CD4-positive, alpha-beta memory T cell (primary cell): ENCODE measurements at places on chromosomes 11 and 22. TPM values are rescaled to one million over a fixed set of nuclear protein-coding genes. Genes with fewer than 3 reads are reported as not detected.

Gene SLC25A18
- total RNA-seq, result not detected

Gene GLB1L2
- total RNA-seq, result 1.2 TPM

Gene TPBGL
- 0.22 TPM for total RNA-seq

Gene GGTLC2
- total RNA-seq, result not detected

Gene IL18BP
- total RNA-seq, result 26.2 TPM

Gene METTL15
- total RNA-seq, result 14.0 TPM

Gene WNT7B
- total RNA-seq, result not detected

Gene TRIM51
- total RNA-seq, result not detected

Gene PDE3B
- total RNA-seq, result 222 TPM

Gene CSF2RB
- total RNA-seq, result 1.2 TPM

Gene CNTF
- 2.6 TPM for total RNA-seq

Gene HARBI1
- total RNA-seq, result 7.2 TPM

Gene PYGM
- total RNA-seq, result 10.7 TPM

DNA sequence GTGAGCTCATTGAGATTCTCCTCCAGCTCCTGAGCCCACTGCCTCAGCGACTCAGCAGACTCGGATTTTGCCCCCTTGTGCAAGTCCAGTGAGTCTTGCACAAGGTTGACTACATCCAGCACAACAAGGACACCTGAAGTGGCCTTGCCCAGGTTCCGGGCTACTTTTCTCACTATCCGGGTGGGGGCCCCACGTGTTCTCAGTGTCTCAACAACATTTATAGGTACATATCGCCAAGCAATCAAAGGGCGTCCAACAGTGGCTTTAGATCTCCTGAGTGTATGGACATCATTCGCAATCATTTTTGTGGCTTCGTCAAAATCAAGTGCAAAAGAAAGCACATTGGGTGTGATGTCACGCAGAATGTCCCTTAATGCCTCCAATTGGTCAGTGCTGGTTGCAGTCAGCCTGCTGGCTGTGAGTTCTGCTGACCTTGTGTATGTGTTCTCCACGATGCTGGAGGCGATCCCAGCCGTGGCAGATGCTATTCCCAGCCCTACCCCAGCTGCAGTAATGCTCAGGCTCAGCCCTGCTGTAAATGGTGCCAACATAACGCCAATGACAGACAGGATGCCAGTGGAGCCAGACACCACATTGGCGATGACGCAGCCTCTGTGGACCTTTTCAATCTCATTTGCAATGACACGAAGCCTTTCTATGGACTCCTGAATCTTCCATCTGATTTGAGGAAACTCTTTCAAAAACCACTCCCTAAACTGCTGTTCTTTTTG is 10.3 kb downstream of the APOL4 start:
- DNase-seq, result no peak

DNA sequence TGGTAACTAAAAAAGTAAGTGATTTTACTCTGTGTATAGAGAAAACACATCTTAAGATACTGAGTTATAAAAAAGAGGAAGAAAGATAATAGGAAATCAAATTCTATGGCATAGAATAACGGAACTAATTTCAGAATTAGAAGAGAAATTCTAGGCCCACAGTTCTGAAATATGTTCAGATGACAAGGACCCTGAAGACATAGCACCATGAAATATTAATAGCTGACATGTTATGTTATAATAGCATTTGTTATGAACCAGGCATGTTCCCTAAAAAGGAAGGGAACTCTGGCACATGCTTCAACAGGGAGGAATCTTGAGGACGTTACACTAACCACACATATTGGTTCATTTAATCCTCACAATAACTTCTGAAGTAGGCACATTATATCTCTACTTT is 32.7 kb downstream of the PRDM10 start:
- no peak for DNase-seq

GRCh38 chr11:117929142-117929915 is at the start of gene TMPRSS13:
Gene TMPRSS13, minus strand, starts transcription at chr11:117929402. Its CDS starts 95 bp downstream, at chr11:117929307.
- no peak for DNase-seq

DNA sequence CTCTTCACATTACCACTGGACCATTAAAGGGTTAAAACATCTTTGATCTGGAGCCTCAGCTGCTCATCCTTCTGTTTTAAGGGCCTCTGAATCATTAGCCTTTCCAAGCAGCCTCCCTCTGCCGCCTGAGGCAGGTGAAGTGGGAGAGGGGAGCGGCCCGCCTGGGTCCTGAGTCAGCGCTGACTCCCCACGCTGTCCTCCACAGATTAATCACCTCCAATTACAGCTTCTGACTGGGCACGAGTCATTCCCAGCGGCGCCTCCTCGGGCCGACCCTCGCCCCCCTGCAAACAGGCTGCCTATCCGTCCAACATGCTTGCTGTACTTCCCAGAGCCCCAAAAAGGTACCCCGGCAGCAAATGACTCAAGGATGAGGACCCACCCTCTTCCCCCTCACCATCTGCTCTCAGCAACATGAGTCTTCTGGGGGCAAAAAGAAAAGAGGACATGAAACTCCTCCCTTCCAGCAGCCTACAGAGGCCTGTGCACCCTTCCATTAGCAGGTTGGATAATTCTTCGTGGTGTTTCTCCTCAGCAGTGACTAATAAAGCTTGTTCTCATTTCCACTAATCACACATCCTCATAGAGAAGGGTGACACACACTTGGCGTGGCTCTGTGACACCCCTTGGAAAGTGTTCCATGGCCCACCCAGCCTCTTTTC is 44.3 kb upstream of the JAM3 start:
- no peak for DNase-seq

DNA sequence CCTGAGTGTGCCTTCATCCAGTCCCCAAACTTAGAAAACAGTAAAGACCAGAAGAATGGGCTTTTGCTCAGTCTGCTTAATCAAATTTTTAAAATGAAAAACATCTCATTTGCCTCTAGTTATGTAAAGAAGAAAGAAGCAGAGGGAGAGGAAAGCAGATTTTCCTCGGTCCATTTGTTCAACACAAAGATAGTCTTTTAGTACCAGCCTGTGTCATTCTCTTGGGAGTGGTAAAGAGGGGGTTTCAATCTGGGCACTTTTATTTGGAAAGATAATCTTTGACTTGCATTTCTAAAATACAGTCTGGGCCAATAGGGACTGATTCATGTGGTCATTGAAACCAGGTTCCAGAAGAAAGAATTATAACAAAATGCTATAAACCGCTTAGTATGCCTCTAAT is 29.5 kb downstream of the KREMEN1 start:
- no peak for DNase-seq

DNA sequence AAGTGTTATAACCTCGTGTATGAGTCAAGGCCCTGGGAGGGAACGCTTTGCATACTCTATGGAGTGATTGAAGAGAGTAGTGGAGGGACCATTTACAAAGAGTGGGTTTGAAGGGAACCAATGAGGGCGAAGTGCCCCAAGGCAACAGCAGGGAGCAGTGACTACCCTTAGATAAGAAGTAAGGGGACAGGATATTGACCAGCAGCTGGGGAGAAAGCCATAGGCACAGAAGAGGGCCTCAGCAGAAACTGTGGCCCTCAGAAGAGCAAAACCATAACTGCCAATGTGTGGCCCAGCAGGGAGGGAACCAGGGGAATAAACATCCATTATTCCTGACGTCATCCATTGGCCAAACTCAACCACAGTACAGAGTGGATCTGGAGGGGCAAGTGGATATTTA is 24.7 kb downstream of the PARVA start:
- no peak for DNase-seq

- peak; percentile 43 for DNase-seq
Measured at GRCh38 chr11:121494355-121495099, 41.8 kb upstream of the SORL1-AS1 start.

GRCh38 chr11:64268025-64268892 is 16.2 kb downstream of the BAD start:
- DNase-seq, result no peak

DNA sequence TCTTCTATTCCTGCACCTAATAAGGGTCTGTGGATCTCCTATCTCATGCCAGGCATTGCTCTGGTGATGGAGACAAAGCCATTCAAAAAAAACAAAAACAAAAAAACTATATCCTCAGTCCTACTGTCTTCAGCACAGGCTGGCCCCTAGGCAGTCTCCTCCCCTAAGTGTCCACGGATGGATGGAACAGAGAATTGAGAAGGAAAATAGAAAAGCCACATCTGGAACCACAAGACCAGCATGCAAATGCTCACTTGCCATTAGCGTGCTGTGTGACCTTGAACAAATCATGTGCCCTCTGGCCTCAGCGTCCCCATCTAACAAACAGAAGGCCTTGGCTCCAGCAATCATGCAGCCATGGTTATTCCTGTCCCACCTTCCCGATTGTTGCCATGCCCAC is 32.7 kb upstream of the CD82 start:
- DNase-seq, result no peak

DNA sequence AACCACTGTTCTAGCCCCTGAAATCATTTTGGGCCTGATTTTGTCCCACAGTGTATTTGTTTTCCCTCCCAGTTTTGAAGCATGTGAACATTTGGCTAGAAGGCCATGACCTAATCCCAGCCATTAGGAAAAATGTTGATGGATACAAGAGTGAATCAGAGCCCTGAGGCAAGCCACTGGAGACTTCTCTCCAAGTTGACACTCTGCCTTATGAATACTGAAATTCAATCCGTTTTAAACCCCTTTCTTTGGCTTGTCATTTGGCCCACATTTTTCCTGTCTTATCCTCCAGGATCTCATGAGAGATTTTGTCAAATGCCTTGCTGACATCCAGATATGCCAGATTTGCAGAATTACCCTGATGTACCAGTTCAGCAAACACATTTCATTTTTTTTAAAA is 158.8 kb downstream of the FAT3 start:
- DNase-seq, result no peak

- DNase-seq, result no peak
Measured at GRCh38 chr22:26846645-26847044, 189.3 kb downstream of the MIAT start.

DNA sequence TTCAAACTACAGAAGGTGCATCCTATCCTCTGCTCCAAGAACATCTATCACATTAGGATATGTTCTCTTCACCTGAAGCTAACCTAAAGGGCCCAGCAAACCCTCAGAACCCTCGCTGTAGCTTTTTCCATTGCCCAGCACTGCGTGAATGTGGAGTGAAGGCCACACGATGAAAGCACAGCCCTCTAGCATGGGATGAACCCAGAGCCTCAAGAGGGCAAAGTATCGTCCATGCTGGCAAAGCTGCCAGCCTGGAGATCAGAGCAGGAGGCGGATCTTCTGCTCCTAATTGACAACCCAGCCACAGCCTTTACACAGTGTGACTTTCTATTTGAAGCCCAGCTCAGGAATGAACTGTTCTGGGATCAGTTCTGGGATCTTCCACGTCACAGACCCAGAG is 65.1 kb upstream of the USP47 start:
- no peak for DNase-seq

DNA sequence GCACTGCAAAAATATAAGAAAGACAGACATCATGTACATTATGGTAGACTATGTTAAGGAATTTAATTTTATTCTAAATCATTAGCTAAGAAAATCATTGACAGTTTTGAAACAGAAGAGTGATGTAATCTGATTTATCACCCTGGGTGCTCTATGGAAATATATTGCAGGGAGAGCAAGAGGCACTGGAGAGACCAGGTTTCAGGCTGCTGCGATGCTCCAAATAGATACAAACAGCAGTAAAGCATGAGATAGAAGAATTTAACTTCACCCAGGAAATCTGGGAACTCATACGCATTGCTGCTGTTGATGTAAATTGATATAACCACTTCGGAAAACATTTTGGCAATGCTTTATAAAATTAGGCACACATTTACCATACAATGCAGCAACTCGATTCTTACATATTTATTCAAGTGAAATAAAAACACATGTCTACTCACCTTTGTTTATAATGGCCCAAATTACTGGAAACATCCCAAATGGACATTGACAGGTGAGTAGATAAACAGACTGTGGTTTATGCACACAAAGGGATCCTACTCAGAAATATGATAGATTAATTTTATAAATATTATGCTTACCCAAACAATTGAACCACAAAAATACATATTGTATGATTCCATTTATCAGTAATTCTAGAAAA is 535.1 kb upstream of the CHORDC1 start:
- DNase-seq, result no peak

GRCh38 chr11:92083123-92083522 is 141.5 kb upstream of the FAT3 start:
- no peak for DNase-seq

GRCh38 chr11:119806064-119806915 is 77.3 kb upstream of the NECTIN1 start:
- no peak for DNase-seq

- no peak for DNase-seq
Measured at GRCh38 chr11:46463701-46464421, 72.3 kb upstream of the CHRM4 start.

- DNase-seq, result no peak
Measured at GRCh38 chr22:41009222-41009948, 58.2 kb downstream of the RBX1 start.

- DNase-seq, result no peak
Measured at GRCh38 chr11:36340897-36341296, 44.8 kb downstream of the PRR5L start.

DNA sequence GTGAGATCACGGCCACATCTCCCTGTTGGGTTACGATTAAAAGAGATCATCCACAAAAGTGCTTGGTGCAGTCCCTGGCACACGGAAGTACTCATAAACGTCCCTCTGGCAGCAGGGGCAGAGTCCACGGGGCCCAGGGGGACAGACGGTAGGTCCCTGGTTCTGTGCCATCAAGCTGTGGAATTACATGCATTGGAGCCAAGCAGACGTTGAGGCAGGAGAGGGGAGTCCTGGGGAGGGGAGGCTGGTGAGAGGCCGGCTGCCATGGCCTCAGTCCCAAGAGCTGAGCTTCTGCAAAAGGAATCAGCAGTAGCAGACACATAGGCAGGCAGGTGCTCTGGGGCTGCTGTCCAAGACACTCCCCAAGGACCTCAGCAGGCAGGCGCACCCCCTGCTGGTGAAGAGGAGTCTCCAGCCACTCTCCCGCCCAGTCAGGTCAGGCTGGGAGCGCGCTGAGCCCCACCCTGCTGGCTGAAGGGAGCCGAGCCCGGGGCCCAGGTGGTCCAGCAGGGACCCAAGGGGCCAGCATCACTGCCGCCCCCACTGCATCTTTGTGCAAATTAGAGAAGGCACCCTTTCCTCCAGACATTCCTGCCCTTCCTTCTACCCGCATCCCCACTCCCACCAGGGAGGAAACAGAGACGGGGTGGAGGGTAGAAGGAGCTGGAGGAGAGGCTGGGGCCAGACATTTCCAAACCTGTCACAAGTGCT is 7.6 kb upstream of the KCTD17 start:
- no peak for DNase-seq

DNA sequence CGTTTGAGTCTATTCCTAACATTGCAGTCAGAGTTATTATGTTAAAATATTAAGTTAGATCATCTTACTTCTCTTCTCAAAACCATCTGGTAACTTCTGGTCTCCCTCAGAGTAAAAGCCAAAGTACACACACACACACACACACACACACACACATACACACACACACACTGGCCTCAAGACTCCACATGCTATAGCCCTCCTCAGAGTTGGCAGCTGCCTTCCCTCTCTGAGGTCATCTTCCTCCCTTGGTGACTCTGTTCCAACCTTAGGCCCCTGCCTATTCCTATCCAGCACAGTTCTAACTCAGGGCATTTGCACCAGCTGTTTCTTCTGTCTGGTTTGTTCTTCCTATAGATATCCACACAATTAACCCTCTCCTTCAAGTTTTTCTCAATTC is 272.0 kb upstream of the SESN3 start:
- no peak for DNase-seq

GRCh38 chr22:17120281-17120680 is 879 bp downstream of the TMEM121B start:
- no peak for DNase-seq

- no peak for DNase-seq
Measured at GRCh38 chr11:17719028-17719937, at the start of gene MYOD1. Gene MYOD1, plus strand, starts transcription at chr11:17719571. Its CDS starts 212 bp downstream, at chr11:17719783.

- no peak for DNase-seq
Measured at GRCh38 chr11:69486773-69487291, 5.4 kb downstream of the LINC01488 start.
